ENCODE measurements at places on chromosomes 3 and 15.
A peak's percentile ranks its signal among the peaks of the same experiment; 100 is the strongest.

DNA sequence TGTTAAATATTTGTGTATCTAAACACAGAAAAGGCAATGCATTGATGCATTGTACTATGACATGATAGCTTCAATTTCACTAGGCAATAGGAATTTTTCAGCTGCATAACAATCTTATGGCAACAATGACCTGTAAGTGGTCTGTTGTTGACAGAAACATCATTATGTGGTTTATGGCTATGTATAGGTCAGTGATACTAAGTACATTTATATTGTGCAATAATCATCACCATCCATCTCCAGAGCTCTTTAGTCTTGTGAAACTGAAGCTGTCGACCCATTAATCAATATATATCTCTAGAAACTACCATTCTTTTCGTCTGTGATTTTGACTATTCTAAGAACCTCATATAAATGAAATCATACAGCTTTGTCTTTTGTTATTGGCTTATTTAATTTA, 200.1 kb upstream of the ZNF717 start:
- no peak for DNase-seq

- no peak for DNase-seq
Measured at GRCh38 chr3:41137686-41138111, 61.6 kb upstream of the CTNNB1 start.

GRCh38 chr3:108414007-108414406, 96.4 kb downstream of the MYH15 start:
- DNase-seq: no peak

DNA sequence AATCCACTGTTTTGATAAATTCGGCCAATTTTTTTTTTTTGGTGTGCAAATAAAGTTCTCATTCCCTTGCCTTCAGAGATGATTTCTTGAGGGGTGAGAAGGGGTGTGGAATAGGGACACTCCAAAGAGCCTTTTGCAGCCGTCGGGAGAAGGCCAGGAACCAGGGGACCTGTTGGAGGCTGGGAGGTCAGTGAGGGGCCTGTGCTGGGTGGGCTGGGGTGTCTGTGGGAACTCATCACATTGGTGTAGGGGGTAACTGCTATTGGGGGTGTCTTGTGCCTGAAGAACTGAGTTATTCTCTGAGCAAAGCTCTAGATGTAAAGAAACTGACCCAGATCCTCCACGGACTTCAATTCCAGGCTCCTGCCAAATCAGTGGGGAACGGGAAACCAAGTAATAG, 13.5 kb upstream of the SKIC8 start:
- DNase-seq: no peak

DNA sequence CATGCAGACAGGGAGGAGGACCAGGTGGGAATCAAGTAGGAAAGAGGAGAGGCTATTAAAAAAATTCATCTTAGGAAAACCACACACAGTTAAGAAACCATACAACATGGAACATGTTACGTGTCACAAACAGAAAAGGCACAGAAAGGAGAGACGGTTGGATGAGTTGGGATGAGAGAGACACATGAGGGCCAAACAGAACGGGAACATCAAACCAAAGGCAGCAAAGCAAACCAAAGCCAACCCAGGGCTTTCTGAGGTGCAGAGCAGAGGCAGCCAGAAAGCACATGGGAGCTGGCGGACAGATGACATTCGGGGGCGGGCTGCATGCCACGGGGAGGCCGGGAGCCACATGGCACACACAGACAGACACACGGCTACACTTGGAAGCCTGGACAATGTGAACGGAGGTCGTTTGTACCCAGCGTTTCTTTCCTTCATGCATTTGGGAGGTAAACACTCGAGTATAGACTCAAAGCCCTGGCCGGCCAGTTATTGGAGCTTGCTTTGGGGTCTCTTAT, 8.6 kb upstream of the SEC13 start:
- DNase-seq: no peak

DNA sequence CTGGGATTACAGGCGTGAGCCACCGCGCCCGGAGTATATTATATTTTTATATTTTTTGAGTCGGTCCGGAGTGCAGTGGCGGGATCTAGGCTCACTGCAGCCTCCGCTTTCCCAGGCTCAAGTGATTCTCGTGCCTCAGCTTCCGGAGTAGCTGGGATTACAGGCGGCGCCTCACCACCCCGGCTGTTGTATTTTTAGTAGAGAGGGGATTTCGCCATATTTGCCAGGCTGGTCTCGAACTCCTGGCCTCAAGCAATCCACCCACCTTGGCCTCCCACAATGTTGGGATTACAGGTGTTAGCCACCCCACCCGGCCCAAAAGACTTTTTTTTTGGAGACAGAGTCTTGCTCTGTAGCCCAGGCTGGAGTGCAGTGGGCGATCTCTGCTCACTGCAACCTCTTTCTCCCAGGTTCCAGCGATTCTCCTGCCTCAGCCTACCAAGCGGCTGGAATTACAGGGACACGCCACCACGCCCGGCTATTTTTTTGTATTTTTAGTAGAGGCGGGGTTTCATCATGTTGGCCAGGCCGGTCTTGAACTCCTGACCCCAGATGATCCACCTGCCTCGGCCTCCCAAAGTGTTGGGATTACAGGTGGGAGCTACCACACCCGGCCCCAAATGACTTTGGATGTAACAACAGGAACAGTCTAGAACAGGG, 1.0 kb downstream of the ZNF589 start:
- DNase-seq: peak; percentile 5

DNA sequence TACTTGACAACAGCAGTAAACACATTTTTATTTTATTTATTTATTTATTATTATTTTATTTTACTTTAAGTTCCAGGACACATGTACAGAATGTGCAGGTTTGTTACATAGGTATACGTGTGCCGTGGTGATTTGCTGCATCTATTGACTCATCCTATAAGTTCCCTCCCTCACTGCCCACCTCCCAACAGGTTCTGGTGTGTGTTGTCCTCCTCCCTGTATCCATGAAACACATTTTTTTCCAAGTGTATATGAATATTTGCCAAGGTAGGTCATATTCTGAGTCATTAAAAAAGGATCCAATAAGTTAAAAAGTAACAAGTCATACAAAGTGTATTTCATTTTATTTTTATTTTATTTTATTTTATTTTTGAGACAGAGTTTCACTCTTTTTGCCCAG, 567.3 kb upstream of the KCNMB2 start:
- DNase-seq: no peak

- no peak for DNase-seq
Measured at GRCh38 chr3:13092621-13093617, 19.7 kb upstream of the IQSEC1 start.

DNA sequence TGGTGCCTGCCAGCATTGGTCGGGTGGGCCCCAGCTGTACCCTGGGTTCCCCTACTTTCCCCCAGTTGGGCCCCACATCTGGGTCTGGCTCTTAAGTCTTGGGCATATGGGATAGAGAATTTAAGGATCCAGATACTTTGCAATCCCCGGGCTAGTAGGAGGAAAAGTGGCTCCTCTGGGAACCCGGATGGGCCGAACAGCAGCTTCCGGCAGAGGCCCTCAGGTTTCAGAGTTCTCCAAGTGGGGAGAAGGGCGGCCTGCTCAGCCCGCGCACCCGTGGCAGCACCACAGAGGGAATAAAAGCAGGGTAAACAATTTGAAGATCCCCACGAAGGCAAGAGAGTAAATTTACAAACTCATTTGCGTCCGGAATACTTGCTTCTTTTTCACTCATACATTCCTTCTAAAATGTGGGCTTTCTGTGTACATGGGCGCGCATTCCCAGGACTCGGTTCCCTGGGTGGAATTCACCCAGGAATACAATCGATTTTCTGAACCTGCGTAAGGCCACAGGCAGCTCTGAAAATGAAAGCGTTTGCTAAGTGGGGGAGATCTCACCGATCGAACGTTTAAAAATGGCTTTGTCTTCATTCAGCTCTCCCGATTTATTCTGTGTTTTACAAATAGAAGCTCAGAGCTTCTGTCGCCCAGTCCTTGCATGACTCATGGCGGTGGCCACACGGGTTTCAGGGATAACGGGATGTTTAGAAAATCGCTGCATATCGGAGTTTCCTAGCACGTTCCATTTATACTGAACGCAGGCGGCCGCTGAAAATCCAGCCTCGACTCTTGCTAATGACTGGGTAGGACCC, 74.0 kb upstream of the POLG start:
- DNase-seq: no peak

DNA sequence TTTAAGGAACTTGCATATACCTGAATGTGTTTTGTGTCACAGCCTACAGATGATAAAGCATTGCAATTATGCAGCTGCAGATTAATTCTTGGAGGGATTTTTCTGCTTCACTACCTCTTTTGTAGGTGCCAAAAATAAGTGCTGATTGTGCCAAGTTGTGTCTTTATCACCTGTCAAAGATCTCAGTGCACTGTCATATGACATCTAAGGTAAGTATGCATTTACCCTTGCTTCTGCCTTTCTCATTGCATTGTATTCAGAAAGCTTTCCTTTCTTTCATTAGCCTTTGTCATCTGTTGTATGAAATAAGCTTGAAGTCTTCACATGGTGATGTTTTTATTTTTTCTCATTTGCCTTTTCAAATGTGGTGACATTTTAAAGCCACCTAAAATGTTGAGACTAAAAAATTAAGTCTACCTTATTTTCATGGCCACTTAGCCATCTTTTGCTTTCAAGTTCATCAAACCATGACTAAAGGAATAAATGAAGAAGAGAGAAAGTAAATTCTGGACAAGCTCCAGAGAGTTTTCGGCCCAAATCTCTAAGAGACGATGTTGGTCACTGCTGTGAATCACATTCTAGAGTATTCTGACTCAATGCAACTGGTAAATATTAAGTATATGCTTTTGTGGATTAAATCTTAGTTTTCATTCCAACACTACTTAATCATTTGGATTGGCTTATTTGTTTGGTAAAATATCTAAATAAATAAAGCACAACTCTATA, 381.8 kb upstream of the EPHA3 start:
- DNase-seq: no peak

- DNase-seq: no peak
Measured at GRCh38 chr3:184872200-184872599, 60.2 kb downstream of the VPS8 start.

GRCh38 chr3:45665101-45665572, 24.1 kb upstream of the SACM1L start:
- DNase-seq: peak; percentile 74

GRCh38 chr3:141934354-141934753, 57.9 kb downstream of the ATP1B3 start:
- DNase-seq: no peak

DNA sequence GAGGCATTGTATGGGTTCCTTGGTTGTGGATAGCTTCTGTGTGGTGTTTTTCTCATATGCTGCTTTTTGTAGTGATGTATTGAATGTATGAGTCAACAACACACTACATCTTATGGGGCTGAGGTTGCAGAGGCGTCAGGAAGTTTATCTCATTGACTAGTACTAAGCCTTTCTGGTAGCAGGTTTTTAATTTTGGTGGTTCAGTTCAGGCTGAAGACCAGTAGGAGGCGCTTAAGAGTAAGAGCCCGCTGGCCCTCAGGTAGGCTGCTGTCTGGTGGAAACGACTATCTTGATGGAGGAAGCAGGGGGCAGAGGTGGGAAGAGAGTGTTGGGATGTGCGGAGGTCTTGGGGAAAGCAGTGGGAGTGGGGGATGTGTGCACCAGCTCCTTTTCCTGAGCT, 62.4 kb downstream of the RTP4 start:
- no peak for DNase-seq

DNA sequence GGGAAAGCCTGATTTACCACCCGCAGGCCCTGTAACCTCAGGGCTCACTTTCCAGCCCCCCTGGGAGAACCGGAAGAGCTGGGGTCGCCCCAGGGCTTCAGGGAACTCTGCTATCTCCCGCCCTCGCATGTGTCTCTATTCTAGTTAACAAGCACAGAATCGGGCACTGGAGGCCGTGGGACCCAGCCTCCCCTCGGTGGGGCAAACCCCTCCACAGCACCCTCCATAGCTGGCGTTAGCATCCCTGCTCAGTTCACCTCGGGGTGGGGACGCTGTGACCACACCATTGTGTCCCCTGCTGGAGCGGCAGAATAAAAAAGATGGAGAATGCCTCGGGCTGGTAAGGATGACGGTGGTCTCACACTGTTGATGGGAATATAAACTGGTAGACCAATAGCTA, 3.5 kb upstream of the LRRC15 start:
- DNase-seq: no peak

DNA sequence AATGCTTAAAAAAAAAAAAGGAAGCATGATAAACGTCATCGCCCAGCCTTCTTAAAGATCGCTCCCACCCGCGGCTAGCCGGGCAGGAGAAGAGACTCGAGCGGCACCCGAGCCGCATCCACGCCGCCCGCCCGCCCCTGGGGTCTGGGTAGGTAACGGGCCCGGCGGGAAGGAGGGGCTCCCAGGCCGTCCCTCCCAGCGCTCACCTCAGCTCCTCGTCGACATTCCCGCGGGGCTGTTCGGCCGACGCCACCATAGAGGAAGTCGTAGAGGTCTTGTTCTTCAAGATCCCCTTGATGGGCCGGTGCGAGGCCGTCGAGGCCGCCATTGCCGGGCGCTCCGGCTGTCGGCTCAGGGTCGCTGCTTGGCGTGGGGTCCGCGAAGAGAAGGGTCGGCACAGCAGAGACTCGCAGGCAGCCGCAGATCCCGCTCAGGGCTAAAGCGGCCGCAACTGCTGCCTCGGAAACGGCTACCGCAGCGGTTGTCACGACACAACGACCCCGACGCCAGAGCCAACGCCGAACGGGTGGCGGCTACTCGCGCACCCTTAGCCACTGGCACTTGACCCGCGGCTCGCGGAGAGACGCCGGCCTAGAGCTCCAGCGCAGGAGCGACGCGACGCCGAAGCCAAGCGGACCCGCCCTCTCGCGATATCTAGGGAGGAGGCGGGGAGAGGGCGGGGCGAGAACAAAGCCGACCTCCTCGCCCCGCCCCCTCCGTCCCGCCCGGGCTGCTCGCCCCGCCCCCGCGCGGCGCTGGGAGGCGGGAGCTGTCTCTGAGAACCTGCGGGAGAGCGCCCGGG, at the start of gene PPP1R2:
Gene PPP1R2, minus strand, starts transcription at position 628 of the 802 bp plus-strand sequence. Its CDS starts 300 bp downstream, at position 328.
- peak; percentile 91 for DNase-seq

DNA sequence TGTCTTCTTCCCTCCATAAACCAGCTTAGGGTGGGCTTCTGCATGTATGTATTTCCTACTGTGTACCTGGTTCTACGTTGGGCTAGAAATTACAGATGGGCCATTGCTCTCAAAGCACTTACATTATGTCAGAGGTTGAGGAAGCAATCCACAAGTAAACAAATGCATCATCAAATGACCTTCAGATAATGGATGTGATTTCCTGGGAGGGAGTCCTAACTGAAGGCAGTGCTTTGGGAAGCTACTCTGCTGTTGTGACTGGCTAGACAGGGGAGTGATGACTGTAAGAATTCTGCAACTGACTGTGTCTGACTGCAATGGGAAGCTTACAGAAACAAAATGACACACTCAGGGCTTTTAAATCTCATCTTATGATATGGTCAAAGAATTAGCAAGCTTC, 71.0 kb upstream of the PRR23E start:
- DNase-seq: no peak

DNA sequence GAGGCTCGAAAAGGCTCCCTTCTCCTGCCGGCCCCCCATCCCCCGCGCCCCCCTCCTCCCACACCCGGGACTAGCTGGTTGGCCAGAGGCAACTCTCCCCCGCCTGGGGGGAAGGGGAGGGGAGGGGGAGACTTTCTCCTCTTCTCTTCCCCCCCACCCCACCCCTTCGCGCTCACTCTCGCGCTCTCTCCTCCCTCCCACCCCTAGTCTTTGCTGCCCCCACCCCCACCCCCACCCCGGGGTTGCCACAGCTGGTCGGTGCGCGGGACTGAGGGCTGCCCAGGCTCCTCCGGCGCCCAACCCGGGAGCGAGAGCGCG, 710 bp downstream of the MECOM start:
- no peak for DNase-seq
